Muscle of leg (tissue), 16 donors: ENCODE measurements at places on chromosomes 16 and 17. TPM values are rescaled to one million over a fixed set of nuclear protein-coding genes. Genes with fewer than 3 reads are reported as not detected.

The SULT1A4 gene
- total RNA-seq = 7.4 TPM

The KRTAP1-3 gene
- total RNA-seq = not detected

The CCDC78 gene
- 0.18 TPM for total RNA-seq

The KRT24 gene
- total RNA-seq = not detected
